ENCODE measurements at places on chromosomes 7 and 10.

- no peak for DNase-seq
Observed at GRCh38 chr10:120456626-120457430, at the start of gene PLPP4. PLPP4 (plus strand) TSS chr10:120457227; CDS start chr10:120457306, 79 bp downstream.

DNA sequence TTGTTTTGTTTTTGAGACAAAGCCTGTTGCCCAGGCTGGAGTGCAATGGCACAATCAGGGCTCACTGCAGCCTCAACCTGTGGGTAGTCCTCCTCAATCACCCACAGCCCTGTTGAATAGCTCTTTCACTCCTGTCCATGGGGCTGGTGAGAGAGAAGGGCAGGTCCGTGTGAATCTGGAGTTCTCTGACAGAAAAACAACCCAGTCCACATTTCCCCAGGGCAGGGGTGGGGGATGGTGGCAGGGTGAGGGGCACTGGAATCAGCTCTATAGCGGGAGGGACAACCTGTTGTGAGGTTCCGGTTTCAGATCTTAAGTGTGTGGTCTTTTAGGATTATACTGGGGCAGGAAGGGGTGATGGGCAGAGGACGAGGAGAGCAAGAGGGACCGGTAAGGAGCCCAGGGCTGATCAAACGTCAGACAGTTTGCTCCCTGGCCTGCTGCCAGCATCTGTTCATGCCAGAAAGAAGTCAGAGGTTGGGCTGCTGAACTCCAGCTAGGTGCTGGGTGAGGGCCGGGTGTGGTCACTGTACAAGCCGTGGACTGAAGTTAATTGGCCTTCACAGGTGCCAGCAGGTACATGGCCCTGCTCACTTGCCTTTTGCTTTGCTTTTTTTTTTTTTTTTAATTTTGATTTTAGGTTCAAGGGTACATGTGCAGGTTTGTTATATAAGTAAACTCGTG, 33.2 kb upstream of the MKRN1 start:
- no peak for DNase-seq

DNA sequence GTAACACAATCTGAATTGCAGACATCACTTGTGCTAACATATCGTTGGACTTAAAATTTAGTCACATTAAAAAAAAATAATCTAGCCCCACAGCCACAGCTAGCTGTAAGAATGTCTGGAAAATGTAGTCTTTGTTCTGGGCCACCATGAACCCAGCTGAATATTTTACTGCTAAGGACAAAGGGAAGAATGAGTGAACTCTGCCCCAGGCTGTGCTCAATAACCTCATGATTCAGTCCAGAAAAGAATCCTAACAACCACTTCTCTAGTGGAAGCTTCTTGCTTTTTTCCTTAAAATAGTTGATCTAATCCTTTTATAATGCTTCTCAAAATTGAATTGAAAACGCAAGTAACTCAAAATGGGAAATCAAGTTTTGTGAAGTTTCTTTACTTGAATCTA, 25.6 kb upstream of the SOSTDC1 start:
- DNase-seq: no peak

DNA sequence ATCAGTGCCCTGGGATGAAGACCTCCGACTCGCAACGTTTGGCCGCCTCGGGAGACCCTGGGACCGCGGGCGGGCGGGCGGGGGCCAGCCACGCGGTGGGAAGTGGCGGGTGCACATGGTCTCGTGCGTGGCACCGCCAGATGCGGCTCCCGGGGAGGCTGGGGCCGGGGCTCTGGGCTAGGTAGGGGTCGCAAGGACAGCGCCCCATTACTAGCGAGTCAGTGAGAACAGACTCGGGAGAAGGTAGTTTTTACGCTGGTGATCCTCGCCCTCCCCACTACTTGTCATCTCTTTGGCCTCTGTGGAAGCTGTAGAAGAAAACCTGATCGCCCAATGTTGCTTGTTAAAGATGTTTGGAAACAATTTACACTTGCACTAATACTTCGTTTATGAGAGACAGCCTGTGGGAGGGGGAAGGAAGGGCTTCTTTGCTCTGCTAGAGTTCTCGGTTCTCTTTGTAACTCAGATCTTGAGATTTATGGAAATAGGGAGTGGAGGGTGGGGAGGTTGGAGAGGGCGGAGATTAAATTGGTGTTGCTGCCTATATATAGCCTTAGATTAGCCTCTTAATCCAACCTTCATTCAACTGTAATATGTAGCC, 591 bp downstream of the BZW2 start:
- no peak for DNase-seq

GRCh38 chr7:105304040-105304895, 84.5 kb downstream of the SRPK2 start:
- DNase-seq: peak; percentile 26

DNA sequence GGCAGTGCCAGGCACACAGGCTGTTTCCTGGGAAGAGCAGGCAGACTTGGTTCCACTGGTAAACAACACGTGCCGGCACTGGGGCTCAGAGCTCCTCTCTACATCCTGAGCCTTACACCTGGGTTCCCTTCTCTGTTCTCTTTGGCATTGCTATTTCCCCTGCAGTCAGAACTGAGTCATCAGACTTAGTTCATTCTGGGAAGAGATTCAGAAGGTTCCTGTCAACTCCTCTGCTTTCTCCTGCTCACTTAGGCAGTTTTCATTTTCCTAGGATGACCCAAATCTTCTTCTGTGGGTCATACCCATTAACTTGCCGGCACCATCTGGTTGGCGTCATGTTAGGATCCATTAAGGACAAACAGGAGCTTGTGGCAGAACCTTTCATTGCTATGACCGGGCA, 33.4 kb upstream of the LRRC18 start:
- DNase-seq: no peak

Measured in GM04503 (cell line).